Cortex of kidney (tissue), 1 donor: ENCODE measurements at places on chromosomes 16 and 17.

DNA sequence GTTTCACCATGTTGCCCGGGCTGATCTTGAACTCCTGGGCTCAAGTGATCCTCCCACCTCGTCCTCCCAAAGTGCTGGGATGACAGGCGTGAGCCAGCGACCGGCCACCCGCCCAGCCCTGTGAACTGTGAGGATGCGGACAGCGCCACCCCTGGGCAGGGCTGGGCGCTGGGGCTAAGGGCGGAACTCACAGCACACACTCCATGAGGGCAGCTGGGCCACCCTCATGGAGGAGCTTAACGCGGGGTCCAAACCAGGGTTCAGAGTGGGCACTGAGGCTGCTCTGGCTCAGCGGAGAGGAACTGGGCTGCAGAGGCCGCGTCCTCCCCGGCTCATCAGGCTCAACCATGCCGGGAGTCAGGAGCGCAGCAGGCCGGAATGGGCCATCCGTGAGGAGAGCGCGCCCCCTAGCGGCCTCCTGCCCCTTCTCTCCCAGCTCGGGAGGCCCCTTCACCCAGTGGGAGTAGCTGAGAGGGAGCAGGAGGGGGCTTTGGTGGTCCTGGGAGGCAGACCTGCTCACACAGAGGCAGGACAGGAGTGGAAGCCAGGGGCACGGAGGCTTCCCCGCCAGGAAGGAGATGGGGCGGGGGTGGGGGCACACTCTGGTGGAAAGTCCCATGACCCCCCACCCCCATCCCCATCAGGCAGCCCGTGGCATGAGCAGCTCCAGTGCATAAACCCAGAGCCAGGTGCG is 13.8 kb downstream of the CORO7 start:
- no peak for DNase-seq

- no peak for DNase-seq
Observed at GRCh38 chr16:2511128-2511800, 2.5 kb upstream of the ATP6V0C start.

DNA sequence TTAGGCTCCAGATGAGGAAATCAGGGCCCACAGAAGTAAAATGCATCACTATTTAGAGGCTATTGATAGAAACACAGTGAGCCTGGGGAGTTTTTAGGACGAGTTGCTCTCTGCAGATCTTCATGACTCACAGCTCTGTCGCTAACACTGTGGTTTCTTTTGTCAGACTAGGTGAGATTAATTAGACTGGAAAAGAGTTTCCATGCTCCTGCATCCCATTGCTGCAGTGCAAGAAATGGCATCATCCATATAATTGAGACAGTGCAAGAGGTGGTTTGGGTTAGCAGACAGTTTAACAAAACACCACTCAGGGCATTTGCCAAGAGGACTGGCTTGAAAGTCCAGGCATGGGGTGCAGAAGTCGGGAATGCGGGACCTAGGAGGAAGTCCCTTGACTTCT is 198.8 kb upstream of the CACNG5 start:
- DNase-seq = no peak

- no peak for DNase-seq
Observed at GRCh38 chr16:75251280-75252048, at the start of gene BCAR1. Gene BCAR1, minus strand, starts transcription at chr16:75251624. Its CDS starts 142 bp downstream, at chr16:75251482.

- DNase-seq = no peak
Observed at GRCh38 chr17:9968008-9968407, 62.9 kb upstream of the RCVRN start.

DNA sequence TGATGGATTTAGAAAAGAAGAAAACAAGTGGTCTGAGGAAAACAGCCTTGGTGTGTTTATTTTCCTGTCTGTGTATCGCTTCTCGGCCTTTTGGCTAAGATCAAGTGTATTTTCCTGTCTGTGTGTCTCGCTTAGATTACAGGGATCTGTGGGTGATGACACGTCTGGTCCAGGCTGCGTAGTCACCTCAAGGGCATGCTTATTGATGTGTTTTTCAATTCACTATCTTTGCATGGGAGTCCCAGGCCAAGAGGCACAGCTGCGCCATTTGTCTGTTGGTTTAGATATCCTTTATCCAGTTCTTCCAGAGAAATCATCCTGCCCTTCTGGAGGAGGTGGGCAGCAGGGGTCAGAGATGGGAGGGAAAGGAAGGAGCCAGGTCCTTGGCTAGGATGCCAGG is 47.1 kb upstream of the STH start:
- no peak for DNase-seq

GRCh38 chr17:4405038-4405669 is 28.6 kb upstream of the SPNS3 start:
- no peak for DNase-seq

DNA sequence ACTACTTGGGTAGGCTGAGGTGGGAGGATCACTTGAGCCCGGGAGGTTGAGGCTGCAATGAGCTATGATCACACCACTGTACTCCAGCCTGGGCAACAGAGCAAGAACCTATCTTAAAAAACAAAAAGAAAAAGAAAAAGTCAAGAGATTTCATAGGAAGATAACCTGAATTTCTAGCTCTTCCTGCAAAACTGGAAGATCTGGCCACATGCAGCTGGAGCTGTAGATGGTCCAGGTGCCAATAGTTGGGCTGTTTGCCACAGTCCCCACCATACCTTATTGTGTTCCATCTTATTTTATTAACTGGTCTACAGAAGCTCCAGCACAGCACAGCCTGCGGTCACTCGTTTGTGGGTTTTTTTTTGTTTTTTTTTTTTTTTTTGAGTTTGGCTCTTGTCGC is 15.0 kb downstream of the ATP2A1 start:
- DNase-seq = no peak

- DNase-seq = no peak
Observed at GRCh38 chr16:56282451-56282850, 91.2 kb downstream of the GNAO1 start.

- DNase-seq = no peak
Observed at GRCh38 chr16:85615014-85615851, 2.1 kb downstream of the GSE1 start.

DNA sequence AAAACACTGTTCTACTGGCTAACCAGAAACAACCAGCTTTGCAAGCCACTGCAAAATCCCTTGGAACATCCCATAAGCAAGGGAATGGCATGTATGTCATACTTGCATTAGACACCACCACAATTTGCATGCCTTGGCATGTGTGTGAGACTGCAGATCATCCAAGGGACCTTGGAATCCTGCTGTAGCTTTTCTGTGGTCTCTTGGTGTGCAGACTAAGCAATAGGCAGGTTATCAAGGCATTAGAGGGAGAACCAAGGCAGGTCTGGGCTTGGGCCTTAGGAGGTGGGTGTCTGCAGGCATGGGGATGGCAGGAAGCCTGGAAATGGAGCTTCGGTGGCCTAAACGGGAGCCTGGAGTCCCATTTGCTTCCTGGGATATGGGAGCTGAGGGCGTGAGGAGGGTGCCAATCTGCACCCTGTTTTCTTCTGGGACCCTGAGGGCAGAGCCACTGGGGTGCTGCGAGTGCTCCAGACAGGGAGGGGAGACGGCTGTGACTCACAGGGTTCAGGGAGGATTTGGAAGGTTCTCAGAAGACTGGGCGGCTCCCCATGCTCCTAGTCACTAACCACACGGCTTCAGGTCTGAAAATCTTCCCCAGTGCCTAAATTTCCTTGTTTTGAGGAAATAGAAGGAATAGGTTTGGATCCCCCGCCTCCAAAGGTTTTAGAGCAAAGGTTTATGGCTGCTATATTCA is 36.6 kb downstream of the FAM20A start:
- DNase-seq = no peak

- no peak for DNase-seq
Observed at GRCh38 chr16:57386381-57386951, 14.2 kb downstream of the CX3CL1 start.

GRCh38 chr16:62638324-62638911 is 602.2 kb upstream of the CDH8 start:
- DNase-seq = no peak

GRCh38 chr17:76427501-76428231 is 25.3 kb downstream of the UBE2O start:
- no peak for DNase-seq

DNA sequence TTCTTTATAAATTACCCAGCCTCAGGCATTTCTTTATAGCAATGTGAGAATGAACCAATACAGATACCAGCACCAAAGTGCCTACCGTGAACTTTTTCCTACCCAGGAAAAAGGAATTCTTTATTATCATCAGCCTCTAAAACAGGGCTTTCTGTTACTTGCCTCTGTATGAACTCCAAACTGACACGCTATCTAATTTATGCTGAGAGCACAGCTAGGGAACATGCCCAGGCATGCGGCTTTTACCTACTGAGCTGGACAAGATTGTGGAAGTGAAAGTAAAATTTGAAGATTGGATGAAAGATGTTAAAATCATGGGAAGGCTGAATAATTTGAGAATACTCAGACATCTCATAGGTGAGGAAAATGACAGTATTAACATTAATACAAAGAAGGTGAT is 24.4 kb upstream of the ADCY9 start:
- no peak for DNase-seq

- no peak for DNase-seq
Observed at GRCh38 chr16:50161950-50162349, 8.8 kb downstream of the TENT4B start.

GRCh38 chr17:12492450-12492849 is 173.2 kb upstream of the MYOCD start:
- DNase-seq = no peak

DNA sequence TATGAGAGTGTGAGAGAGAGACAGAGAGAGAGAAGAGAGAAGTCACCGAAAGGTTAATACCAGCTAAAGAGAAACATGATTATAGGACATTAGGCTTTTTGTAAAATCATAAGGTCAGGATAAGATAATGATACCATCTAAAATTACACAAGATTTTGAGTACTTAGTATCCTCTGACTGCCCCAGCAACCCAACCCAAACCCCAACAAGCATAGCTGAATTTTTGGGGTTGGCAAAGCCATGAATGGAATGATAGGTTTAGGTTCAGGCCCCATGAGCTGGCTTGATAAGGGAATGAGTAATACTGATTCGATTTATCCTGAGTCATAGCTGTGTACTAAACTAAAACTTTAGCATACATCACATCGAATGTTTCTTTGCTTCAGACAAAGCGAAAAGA is 259.5 kb downstream of the IRX3 start:
- DNase-seq = no peak

- DNase-seq = no peak
Observed at GRCh38 chr17:39979016-39979670, 1.5 kb upstream of the PSMD3 start.

GRCh38 chr17:10183931-10184930 is 14.2 kb downstream of the GAS7 start:
- no peak for DNase-seq

- no peak for DNase-seq
Observed at GRCh38 chr16:15141586-15141985, 47.5 kb upstream of the RRN3 start.

GRCh38 chr17:78748730-78749317 is 33.2 kb downstream of the CYTH1 start:
- DNase-seq = no peak

DNA sequence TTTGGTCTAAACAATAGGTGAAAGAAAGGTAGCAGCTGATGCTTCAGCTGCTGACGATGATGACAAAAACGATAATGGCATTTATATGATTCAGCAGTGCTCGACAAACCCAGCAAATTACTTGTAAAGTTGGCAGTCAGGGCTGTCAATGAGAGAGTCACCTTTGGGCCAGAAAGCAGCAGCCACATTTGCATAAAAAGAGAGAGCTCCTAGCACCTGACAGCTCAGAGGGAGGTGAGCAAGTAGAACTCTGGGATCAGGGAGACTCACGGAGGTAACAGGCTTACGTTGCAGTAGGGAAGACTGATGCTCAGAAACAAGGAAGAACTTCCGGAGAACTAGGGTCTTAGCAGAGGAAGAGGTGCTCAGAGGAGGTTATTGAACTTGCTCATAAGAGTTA is 291.9 kb upstream of the ZFHX3 start:
- DNase-seq = no peak

DNA sequence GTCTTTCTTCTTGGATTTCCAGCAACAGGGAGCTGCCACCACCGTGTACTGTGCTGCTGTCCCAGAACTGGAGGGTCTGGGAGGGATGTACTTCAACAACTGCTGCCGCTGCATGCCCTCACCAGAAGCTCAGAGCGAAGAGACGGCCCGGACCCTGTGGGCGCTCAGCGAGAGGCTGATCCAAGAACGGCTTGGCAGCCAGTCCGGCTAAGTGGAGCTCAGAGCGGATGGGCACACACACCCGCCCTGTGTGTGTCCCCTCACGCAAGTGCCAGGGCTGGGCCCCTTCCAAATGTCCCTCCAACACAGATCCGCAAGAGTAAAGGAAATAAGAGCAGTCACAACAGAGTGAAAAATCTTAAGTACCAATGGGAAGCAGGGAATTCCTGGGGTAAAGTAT is 389.0 kb downstream of the MAF start:
- no peak for DNase-seq

- DNase-seq = no peak
Observed at GRCh38 chr16:56286809-56287208, 95.5 kb downstream of the GNAO1 start.

- DNase-seq = no peak
Observed at GRCh38 chr16:29025218-29025617, 40.4 kb downstream of the LAT start.

DNA sequence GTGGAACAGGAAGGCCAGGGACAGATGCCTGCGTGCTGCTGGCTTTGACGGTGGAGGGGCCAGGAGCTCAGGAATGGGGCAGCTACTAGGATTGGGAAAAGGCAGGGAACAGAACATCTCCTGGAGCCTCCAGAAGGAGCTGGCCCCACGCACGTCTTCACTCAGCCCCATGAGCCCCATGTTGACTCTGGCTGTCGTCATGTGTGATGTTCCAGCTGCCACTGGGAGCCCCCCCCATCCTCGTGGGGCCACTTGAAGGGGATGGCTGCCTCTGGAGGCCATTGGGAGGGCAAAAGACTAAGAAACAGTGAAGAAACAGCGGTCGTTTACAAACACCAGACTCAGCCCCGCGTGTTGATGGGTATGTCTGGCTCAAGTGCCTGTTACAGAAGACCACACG is 18.5 kb upstream of the APRT start:
- DNase-seq = no peak

DNA sequence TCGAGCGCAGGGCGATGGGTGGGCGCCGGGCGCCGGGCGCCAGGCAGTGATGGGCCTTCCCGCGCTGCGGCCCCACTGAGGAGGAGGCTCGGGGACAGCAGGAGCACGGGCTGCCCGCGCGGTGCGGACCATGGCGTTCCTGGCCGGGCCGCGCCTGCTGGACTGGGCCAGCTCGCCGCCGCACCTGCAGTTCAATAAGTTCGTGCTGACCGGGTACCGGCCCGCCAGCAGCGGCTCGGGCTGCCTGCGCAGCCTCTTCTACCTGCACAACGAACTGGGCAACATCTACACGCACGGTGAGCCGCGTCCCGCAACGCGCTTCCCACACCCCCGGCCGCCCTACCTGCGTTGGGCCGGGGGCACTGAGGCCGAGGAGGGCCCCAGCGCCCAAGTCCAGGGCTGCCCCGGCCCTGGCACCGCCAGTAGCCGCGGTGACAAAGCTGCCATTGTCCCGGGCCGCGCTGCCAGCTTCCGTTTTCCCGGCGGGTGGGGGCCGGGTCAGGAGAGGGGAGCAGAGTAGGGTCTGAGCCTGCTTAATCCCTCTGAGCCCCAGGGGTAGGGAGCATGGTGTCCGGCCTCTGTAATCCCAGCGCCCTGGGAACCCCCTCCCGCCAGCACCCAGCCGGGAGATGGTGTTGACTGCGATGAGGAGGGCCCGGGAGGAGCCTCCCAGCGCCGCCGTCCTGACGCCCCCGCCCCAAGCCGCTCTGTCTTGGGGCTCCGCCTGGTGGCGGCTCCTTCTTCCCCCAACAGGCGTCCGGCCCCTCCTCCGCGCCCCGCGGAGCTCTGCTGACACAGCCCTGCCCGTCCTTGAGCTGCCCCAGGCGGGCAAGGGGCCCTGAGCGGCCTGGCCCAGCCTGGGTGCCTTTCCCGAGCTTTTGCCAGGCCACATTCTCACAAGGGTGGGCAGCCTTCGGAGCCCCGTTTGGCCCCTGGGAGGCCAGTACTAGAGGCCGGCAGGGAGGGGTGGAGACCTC is 685 bp downstream of the PAQR4 start:
- no peak for DNase-seq
